ENCODE measurements at places on chromosomes 1 and 21. TPM values are rescaled to one million over a fixed set of nuclear protein-coding genes. Genes with fewer than 3 reads are reported as not detected.

DENND1B gene
- 1.3 TPM for total RNA-seq

RHEX gene
- total RNA-seq: not detected

KIF26B gene
- under 0.01 TPM for total RNA-seq

TRIM67 gene
- not detected for total RNA-seq

KCND3 gene
- 0.25 TPM for total RNA-seq

SPRR2B gene
- total RNA-seq: not detected
